ENCODE measurements at places on chromosomes 6 and 20.

- DNase-seq: no peak
These were observed 38.1 kb upstream of the FAM135A start for GRCh38 chr6:70375166-70375565.

- no peak for DNase-seq
These were observed 481.1 kb downstream of the BMP2 start for GRCh38 chr20:7248281-7249201.

- no peak for DNase-seq
These were observed 175.9 kb downstream of the SOX4 start for GRCh38 chr6:21769405-21769861.

DNA sequence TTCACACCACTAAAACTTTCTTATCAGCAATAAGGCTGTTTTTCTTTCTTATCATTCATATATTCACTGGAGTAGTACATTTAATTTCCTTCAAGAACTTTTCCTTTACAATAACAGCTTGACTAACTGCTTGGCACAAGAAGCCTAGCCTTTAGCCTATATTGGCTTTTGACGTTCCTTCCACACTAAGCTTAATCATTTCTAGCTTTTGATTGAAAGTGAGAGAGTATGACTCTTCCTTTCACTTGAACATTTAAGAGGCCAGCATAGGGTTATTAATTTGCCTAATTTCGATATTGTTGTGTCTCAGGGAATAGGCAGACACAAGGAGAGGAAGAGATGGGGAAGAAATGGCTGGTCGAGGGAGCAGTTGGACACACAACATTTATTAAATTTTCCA is 23.6 kb downstream of the THEMIS start:
- no peak for DNase-seq

- no peak for DNase-seq
These were observed 404.6 kb downstream of the BTBD9 start for GRCh38 chr6:38234934-38235682.

DNA sequence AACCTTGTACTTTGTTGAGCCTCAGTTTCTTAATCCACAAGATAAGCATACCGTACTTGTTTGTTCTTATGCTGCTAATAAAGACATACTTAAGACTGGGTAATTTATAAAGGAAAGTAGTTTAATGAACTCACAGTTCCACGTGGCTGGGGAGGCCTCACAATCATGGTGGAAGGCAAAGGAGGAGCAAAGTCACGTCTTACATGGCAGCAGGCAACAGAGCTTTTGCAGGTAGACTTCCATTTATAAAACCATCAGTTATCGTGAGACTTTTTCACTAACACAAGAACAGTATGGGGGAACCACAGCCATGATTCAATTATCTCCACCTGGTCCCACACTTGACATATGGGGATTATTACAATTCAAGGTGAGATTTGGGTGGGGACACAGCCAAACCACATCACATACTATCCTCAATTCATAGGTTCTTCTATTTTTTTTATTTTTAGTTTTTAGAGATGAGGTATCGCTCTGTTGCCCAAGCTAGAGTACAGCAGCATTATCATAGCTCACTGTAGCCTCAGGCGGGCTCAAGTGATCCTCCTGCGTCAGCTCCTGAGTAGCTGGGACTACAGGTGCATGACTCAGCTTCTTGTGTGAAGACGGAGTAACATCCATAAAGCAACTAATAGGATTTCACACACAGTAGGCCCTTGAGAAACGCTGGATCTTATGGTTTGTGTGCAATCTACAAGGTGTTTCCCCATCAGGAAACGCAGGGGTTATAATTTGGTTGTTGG is 76.7 kb upstream of the IYD start:
- no peak for DNase-seq

- no peak for DNase-seq
These were observed 117.2 kb downstream of the PDE10A start for GRCh38 chr6:165545806-165546205.

DNA sequence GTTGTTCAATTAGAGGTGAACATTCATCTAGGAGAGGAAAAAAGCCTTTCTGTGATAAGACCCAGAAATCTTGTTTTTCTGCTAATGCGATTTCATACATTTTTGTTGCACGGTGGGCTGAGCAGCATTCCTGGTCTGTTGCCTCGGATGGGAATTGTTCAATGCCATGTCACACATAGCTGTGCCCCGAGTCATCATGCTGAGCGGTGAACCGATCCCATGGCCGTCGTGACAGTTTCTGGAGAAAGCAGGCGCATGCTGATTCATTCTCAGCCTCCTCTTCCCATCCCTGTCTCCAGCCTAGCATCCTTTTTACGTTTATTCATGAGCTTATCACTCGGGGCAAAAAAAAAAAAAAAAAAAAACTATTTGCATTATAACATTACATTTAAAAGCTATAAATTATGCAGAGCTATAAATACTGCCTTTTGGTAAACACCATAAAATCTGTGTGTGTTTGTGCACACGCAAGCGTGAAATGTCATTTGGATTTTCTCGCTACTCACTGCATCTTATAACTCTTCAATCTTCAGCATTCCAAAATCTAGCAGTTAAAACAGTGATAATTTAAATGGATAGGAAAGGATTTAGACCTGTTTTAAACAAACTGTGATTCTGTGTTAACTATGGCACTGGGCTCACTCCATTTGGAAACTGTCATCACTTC is 58.9 kb upstream of the IFNGR1 start:
- no peak for DNase-seq

DNA sequence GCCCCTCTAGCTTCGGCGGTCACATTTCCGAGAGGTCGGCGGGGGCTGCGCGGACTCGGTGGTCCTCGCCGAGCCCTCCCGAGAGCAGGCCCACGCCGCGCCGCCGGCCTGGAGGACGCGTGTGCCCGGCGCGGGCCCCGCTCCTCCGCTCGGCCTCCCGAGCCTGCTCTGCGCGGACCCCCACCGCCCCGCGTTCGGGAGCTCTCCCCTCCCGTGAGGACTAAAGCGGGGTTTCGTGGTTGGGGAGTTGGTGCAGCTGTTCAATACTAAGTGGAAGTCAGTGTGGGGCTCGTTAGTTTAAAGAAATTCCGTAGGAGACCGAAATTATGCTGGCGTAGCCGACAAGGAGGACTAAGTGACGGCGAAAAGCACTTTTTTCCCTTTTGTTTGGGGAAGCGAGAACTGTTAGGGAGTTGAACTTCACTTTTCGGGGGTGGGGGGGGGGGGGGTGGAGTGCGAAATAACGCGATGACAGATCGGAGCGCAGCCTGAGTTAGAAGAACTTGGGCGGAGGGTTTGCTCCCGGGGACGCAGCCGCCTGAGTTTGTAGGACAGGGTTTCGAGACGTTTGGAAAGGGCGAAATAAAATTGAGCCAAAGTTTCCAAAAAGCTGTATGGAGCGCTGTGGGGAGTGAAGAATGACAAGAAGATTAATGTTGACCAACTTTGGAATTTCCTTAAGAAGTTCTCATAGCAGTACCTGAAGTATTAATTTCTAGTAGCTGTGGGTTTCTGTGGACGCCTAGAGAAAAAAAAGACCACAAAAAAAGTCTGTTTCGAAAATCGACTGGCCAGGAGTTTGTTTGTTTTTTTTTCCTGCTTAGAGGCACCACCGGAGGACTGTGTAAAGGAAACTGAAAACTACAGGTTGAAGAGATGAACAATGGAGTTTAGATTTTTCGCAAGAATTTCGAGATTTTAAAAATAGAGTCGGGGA is 1.4 kb downstream of the QKI start:
- peak; percentile 77 for DNase-seq

- no peak for DNase-seq
These were observed 38.5 kb downstream of the PXDC1 start for GRCh38 chr6:3712827-3713665.

GRCh38 chr6:148351309-148351708 is 8.7 kb downstream of the SASH1 start:
- DNase-seq: no peak

DNA sequence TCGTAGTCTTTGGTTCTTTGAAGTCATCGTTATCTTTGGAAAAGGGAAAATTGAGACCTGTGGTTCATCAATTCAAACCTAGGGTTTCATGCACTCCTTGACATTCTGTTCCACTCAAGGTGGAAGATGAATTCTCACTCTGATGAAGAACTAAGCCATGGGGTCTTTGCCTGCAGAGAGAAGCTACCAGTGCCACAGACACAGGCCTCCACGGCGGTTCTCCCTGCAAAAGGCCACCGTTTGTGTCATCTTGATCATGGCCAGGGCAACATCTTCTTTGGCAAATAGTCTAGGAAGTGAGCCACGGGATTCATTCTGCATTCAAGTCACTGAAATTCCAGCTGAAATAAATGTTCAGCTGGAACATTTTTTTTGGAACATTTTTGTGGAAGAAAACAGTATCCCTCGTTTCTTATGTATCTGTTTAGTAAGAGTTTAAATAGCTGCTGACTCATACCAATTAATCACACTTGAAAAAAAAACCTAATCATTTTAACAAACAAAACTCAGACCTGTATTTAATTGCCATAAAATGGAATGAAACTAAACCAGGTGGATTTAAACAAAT is 206.0 kb upstream of the FOXQ1 start:
- DNase-seq: no peak

DNA sequence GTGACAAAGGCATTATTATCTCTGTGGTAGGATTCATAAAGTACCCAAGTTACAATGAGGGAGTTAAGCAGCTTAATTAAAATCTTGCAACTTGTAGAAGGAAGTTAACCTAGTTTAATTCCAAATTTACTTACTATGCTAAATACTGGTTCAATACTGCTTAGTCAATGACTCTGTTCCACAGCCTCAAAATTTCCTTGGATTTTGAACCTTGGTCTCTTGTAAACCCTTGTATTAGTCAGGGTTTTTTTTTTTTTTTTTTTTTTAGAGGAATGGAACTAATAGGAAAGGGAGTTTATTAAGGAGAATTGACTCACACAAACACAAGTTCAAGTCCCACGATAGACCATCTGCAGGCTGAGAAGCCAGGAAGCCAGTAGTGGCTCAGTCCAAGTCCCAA is 163.4 kb downstream of the HS3ST5 start:
- no peak for DNase-seq

- DNase-seq: peak; percentile 10
These were observed 110.7 kb upstream of the PHACTR1 start for GRCh38 chr6:12605888-12606345.

- DNase-seq: no peak
These were observed 158.5 kb downstream of the TBC1D32 start for GRCh38 chr6:121175827-121176226.

DNA sequence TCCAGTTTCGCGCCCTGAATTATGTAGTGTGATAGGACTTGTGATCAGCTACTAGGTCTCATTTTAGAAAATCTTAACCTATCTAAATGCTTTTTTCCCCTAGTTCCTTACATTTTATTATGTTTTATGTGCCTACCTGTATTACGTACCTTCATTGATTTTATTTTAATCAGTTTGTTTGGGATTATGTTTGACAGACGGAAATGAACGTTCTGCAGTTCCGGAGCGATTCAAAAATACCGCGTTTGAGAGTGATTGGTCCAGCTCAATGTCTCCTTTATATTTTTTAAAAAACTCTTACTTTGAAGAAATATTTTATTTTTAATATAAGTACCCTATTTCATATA is 114.3 kb upstream of the BTN3A2 start:
- no peak for DNase-seq

GRCh38 chr20:58043236-58044140 is 185.0 kb downstream of the ANKRD60 start:
- no peak for DNase-seq

GRCh38 chr6:44797746-44798145 is 410.2 kb downstream of the CDC5L start:
- no peak for DNase-seq

- DNase-seq: no peak
These were observed 169.0 kb upstream of the GJE1 start for GRCh38 chr6:141963543-141964295.

DNA sequence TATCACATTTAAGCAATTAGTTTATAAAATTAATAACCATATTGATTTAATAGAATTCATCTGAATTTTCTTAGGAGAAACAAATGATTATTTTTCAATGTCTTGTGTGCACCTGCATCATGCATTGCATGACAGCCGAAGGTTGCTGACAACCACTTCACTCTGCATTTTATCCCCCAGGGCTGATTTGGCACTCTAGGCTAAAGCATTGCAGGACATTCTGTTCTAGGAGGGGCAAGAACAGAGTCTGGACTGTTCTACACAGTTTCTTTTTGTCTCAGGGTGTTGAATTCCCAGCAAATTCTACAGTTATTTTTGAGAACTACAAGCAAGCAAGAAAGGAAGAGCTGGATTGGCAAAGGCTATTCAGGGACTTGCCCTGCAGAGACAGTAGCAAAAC is 570.4 kb upstream of the EYS start:
- no peak for DNase-seq

DNA sequence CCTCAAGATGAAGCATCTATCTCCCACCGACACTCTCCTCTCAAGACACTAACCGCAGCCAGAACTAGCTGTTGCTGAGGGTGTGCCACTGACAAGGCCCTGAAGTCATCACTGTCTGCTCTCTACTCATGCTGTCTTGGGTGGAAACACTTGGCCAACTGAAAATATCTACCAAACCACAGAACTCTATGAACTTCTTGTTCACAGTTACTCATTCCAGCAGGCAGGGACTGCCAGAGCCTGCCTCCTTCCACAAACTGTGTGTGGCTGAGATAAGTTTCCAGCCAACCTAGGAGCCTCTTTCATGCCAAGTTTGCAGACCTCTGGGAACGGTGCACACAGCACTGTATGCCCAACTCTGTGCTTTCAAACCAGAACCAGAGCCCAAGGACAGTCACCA is 45.5 kb upstream of the NXT1 start:
- no peak for DNase-seq

DNA sequence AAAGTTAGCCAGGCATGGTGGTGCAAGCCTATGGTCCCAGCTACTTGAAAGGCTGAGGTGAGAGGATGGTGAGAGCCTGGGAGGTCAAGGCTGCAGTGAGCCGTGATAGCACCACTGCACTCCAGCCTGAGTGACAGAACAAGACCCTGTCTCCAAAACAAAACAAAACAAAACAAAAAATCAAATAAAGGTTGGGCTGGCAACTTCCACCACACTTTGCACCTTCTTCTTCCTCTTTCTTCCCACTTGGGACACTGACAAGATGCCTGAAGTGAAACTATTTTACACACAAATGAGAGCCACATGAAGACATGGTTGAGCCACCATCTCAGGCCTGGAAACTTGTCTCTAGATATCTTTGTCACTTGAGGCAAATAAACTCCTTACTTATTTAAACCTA is 53.8 kb upstream of the CCDC28A start:
- DNase-seq: no peak

DNA sequence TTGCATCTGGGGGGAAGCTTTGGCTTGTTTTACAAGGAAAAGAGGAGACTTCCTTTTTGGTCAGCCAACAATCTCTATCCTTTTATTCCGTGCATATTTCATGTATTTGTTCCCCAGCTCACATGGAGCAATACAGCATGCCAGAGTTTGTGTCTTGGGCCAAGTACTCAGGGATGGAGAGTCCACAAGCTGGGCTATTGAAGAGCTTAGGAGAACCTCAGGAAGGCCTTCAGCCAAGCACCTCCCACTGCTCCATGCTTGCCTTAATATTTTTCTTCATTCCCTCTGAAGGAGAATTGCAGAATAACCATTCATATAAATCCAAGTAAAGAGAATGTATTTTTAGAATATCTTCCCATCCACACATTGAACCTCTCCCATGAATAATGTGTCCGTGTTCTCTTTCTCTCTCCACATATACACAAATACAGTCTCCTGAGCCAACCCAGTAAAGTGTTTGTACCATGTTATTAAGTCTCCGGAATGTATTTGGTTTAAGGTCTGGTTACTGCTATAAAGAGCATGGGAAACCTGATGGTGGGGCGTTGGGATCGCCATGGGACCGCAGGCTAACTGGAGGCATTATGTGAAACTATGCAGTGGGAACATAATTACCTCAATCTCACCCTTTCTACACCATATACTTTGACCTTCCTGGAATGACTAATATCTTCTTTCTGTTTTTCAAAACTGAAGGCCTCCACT is 3.0 kb downstream of the LAMA4 start:
- no peak for DNase-seq

All from stimulated activated effector memory CD8-positive, alpha-beta T cell treated with anti-CD3 and anti-CD28 coated beads, Interleukin-12 subunit alpha, Interleukin-12 subunit beta, amount 100 ng/mL, for 72 hours (primary cell).